CD4-positive, alpha-beta T cell treated with Interleukin-12 subunit alpha and Interleukin-12 subunit beta, for 1 hour (primary cell): ENCODE measurements at places on chromosomes 5 and 9.
A peak's percentile ranks its signal among the peaks of the same experiment; 100 is the strongest.

GRCh38 chr9:82208741-82209450, 220.3 kb downstream of the SPATA31D1 start:
- no peak for DNase-seq

DNA sequence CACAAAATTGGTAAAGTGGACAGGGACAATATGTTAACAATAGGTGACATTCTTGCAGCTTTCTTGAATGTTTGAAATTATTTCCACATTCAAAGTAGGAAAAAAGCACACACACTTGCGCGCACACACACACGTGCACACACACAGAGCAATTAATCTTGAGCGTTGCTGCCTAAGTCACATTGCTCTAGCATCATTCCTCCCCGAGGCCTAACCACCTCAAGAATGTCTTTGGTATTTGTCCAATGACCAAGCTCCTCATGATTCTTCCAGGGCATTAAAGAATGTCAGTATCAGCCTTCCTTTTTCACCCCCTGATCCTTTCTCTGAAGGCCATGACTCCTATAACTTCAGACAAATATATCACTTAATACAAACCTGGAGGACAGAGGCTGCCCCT, 198.1 kb downstream of the NPR3 start:
- no peak for DNase-seq

GRCh38 chr9:4152876-4153275, 147.0 kb downstream of the GLIS3 start:
- no peak for DNase-seq

DNA sequence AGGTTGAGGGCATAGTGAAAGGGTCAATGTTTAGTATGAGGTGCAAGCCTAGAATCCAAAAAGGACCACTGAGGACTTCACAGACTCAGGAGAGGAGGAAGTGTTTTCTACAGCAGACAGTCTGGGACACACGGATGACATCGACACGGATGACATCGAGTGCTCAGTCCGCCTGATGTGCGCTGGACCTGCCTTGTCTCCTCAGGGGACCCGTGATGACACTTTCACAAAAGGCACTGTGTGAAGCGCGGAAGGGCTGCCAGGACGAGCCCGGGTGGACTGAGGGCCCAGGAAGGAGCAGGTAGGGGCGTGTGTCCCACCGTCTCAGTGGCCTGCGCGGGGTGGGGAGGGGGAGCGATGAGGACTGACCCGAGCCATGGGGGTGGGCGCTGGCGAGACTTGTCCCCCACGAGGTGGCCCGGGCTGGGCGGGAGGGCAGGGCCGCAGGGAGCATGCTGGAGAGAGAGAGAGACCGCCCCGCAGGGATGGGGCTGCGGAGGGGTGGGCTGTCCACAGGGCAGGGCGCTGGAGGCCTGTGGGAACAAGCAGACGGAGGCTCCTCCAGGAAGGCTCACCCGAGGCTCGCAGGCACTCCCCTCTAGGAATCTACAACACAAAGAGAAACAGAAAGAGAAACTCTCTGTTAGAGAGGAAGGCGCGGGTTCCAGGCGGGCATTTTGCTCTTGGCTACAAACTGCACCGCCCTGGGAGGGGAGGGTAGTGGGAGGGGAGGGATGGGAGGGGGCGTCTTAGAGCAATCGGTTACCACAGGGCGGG, 54.9 kb downstream of the USP20 start:
- DNase-seq = peak; percentile 77

DNA sequence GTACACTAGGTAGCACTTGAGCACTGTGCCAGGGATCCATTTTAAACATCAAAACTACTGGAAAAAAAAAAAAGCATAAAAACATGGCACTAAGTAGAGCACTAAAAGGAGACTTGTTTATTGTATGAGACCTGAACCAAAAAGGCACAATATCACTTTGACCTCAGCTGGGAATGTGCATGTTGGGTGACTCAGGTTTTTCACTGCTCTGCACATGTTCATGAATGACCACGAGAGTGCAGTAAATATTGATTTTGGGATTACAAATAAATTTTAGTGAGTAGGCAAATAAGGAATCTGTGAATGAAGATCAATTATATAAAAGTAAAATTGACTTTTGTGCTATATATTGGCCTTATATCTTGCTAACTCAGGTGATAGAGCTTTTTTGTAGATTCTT, 11.8 kb downstream of the RMI1 start:
- DNase-seq = no peak

- DNase-seq = no peak
These were observed 23.3 kb downstream of the CCNH start for GRCh38 chr5:87389296-87390034.

- no peak for DNase-seq
These were observed 9.1 kb downstream of the BRD3OS start for GRCh38 chr9:134034215-134035040.

GRCh38 chr9:125074976-125075375, 68.4 kb downstream of the SCAI start:
- no peak for DNase-seq

DNA sequence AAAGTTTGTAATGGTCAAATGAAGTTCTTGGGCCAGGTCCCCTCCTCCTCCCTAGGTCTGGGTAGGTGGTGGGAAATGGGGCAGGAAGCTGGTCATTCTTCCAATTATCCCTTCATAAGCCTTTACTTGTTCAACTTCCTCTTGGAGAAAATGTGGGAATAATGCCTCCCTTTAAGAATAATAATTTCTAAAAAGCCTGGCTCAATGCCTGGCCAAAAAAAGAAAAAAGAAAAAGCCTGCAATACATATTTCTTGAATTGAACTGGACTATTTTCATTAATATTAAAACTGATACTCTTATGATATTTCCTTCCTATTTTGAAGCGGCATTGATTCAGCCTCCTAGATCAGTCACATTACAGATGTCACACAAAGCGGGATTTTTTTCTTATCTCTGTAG, 600.9 kb downstream of the CCDC171 start:
- DNase-seq = no peak

- DNase-seq = no peak
These were observed 345.3 kb upstream of the CD180 start for GRCh38 chr5:67541875-67542274.

DNA sequence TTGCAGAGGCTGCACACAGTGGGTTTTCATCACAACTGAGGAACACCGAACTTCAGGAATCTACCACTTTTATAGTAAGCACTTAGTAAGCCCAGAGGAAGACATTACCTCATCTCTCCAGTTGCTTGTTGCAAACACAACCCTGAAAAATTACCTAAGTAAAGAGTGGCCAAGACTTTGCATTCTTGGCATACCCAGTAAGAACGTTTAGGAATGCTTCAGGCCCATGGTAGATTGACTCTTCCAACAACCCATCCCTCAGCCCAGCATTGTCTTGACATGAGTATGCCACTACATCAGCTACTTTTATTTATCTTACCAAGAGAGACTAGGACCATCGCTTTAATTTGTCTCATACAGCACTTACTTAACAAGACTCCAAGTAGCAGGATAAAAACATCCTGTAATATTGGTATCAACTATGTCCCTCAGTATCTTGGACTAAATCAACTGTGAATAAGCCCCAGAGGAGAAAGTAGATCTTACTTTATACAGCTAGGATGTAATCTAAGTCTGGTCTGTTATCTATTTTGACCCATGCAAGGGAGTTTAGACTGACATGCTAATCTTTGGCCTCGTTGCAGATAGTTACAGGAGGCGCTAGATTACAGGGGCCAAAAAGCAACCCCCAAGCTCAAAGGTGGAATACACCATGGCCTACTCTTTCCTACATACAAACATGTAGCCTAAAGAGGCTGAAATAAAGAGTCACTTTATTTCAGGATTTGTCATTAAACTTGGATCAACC, 114.9 kb downstream of the INVS start:
- no peak for DNase-seq

DNA sequence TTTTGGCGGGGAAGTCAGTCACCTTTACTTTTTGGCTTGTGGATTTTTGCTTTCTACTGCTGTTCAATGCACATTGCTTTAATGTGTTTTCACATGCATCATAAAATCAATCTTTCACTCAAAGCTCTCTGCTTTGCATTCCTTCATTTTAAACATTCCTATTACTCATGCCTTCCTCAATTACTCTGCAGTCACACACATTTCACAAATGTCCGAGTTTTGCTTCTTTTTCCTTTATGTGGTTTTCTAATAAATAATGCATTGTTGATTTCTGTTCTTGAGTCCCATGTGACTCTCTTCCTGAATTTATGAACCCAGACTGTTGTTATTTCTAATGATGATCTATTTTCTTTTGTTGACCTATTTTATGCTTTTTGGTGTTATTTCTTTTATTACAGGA, 82.3 kb upstream of the EPB41L4B start:
- no peak for DNase-seq

DNA sequence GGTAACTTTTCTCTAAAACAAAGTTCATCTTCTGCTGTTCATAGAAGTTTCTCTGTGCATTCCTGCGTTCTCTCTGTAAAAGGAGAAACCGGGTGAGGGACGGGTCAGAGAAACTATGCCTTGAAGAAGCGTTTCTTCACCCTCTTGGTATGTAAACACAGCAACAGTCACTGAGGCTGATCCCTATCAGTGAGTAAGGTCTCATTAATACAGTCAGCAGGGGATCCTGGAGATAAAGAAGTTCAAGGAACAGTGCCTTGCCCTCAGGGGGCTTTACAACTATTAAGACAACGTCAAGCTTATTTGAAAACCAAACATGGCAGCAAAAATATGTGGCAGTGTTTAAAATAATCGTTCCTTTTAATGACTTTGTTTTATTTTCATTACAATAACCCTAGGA, 202.9 kb upstream of the IL12B start:
- no peak for DNase-seq

DNA sequence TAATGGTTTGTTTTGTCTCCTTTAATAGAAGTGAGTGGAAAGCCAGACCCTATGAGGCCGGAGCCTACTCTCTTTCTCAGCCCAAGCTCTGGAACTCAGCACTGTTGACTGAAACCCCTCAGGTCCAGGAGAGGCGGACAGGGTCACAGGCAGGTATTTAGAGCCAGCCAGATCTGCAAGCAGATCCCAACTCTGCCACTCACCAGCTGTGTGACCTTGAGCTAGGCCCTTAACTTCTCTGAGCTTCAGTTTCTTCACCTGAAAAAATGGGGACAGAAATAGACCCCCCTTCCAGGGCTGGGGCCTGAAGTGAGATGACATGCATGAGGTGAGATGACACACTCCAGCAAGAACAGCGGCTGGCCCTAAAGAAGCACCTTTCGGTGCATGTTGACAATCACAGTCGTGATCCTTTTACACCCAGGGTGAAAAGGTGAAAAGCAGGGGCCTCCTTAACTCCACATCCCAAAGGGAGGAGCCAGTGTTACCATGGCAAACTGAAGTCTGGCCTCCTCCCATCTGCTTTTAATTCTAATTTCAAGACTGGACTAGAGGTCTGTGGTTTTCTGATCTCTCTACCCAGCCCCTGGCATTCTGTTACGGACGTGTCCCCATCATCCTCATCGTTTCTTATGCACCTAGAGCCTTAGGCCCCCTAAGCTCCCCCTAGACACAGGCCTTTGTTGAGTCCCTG, 27.2 kb downstream of the MORN5 start:
- no peak for DNase-seq

GRCh38 chr9:37676411-37676830, 25.7 kb downstream of the FRMPD1 start:
- no peak for DNase-seq

- no peak for DNase-seq
These were observed 306.6 kb downstream of the SPATA31D1 start for GRCh38 chr9:82295181-82295580.

DNA sequence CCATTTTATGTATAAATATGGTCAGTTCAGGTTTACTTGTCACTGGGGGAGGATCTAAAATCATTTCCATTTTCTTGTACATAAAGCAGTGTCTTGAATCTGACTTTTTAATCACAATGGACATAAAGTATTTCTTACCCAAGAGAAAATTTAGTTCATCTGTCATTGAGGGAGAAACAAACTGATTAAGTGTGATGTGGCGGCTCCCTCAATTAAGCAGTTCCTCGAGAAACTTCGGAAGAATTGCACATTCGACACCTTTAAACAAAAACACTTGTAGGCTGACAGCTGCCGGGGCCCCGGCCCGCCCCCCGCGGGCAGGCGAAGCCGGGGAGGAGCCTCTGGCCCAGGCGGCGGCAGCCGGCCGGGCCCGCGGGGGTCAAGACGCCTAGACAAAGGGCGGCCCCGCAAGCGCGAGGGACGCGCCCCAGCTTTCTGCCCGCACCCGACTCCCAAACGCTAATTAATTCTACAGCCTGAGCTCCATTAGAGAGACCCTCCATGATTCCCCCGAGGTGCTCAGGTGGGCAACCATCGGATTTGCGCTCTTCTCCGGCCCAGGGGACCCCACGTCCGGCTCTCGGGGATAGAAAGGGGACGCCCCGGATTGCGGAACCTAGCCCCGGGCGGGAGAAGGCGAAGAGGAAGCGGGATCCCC, 750 bp downstream of the TRIM36 start:
- DNase-seq = no peak

DNA sequence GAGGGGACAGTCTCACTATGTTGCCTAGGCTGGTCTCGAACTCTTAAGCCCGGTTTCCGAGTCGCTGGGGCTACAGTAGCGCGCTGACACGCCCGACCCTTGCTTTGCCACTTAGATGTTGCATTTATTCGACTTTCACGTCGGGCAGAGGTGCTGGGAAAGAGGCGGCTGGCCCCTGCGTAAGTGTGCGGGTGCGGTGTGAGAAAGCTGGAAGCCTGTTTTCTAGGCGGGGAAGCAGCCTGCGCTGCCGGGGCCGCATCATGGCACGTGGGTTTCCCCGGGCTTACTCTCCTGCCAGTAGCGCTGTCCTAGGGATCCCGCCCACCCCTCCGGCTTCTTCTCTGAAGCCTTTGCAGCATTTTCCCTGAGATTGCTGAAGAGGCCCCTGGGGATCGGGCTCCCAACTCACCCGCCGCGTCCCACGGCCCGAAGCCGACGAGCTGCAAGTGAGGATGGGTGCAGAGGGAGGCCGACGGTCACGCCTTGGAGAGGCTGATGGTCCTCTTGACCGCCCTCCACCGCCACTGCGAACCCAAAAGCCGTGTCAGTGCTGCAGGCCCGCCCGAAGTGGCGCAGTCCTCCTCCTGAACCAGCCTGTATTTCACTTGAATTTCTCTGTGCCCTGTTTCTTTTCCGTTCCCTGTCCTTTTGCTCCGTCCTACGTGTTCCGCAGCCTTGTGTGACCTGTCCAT, 5.8 kb upstream of the TRIM41 start:
- DNase-seq = peak; percentile 76

GRCh38 chr9:114039484-114039883, 38.6 kb downstream of the AMBP start:
- no peak for DNase-seq

DNA sequence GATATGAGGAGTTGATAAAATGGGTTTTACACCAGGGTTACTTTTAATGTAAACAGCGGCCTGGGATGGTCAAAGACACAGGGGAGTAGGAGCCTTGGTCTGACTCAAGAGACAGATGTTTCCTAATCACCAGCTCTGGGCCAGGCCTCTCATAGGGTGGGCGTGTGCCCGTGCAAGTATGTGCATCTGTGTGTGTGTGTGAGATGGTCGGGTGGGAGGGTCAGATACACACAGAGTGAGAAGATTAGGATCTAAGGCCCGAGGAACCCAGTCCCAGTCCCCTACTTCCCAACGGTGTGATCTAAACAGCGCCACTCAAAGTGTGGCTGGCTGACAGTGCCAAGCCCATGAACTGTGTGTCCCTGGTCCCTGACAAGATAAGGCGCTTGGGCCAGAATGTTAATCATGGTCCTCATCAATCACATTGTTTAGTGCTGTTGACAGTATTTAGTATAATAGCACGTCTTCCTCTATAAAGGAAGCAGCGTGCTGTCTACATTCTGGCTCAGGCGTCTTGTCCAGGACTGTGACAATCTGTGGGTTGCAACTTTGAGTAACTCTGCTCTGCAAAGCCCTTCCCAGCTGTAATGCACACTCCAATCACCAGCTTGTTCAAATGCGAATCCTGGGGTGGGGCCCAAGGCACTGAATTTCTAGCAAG, 173.7 kb downstream of the DAB2IP start:
- no peak for DNase-seq
